Iris pigment epithelial cell (primary cell): ENCODE measurements at places on chromosomes 6 and 20.

GRCh38 chr20:25233016-25233772 lies 14.7 kb upstream of the PYGB start:
- peak; percentile 78 for DNase-seq

- no peak for DNase-seq
Measured at GRCh38 chr6:170223718-170224693, 66.9 kb downstream of the DLL1 start.

- DNase-seq = no peak
Measured at GRCh38 chr6:40992746-40993145, 46.3 kb downstream of the UNC5CL start.

GRCh38 chr6:155327326-155328073 lies 13.2 kb upstream of the TFB1M start:
- peak; percentile 74 for DNase-seq

- peak; percentile 14 for DNase-seq
Measured at GRCh38 chr6:15096894-15097837, 148.7 kb upstream of the JARID2 start.
